Fibroblast of pulmonary artery (primary cell): ENCODE measurements at places on chromosomes 3 and 15.
A peak's percentile ranks its signal among the peaks of the same experiment; 100 is the strongest.

GRCh38 chr15:74322558-74323180 is 44.8 kb downstream of the CYP11A1 start:
- peak; percentile 72 for DNase-seq

- DNase-seq: peak; percentile 5
These were observed 154.8 kb upstream of the TTC14 start for GRCh38 chr3:180447136-180447535.

GRCh38 chr3:11558918-11559815 is 84.5 kb downstream of the VGLL4 start:
- no peak for DNase-seq

DNA sequence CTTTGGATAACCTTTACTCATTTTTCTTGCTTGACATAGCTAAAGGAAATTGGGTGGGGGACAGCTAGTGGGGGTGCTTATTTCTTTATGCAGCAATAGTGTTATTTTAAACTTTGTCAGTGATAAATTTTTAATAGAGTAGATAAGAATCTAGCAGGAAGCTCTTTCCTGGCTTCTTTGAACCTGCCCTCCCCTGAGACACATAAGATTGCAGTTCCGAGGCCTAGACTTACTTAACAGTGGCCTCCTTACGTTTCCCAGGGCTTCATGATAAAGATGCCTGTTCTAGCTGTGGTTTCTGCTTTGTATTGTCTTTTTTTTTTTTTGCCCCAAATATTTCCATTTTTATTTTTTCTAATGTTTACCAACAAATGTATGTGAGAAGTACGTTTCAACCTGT is 170.1 kb downstream of the VPS8 start:
- no peak for DNase-seq

DNA sequence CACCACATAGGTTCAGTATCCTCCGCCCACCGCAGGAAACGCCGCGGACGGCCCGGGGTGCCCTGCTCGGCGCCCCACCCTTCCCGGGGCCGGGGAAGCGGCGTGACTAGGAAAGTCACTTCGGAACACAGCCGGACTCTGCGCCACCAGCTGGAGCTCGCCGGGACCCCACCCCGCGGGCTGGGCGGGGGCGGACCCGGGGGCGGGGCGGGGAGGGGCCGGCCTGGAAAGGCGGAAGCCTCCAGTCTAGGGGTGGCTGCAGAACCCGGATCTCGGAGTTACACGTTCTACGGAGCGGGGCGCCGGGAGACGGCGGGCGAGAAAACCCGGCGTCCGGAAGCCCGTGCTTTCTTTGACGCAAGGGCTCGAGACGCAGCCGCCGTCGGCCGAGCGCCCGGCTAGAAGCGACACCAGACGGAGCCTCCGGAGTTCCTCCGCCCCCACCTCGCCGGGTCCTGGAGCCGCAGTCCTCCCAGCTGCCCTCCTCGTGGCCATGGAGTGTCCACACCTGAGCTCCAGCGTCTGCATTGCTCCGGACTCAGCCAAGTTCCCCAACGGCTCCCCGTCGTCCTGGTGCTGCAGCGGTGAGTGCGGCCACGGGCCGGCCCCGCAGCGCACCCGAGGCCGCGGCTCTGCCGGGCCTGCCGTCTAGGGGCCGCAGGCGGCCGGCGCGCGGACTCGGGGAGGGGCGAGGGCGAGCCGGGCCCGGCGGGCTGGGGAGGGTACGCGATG is at the start of gene USP3:
TSS of gene USP3 (plus strand) at position 347 of the 732 bp plus-strand sequence. CDS start at position 494, 147 bp downstream.
- peak; percentile 97 for DNase-seq

GRCh38 chr3:32132706-32133105 is 26.3 kb downstream of the GPD1L start:
- no peak for DNase-seq

DNA sequence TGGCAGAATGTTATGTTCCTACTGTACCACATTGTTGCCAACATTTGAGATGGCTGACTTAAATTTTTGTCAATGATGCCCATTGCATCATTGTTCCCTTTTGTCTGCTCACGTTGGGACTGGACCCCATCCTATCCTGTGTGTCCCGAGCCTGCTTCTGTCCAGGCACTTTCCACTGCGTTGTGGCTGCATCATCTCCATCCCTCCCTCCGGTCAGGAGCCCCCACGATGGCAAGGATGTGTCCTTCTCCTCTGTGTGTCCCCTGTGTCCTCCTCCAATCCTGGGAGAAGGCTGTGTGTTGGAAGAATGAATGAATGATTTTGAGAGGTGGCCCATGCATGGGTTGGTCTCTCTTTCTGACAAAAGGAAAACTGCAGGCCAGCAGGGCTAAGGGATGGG is 19.4 kb upstream of the MRPS22 start:
- no peak for DNase-seq

DNA sequence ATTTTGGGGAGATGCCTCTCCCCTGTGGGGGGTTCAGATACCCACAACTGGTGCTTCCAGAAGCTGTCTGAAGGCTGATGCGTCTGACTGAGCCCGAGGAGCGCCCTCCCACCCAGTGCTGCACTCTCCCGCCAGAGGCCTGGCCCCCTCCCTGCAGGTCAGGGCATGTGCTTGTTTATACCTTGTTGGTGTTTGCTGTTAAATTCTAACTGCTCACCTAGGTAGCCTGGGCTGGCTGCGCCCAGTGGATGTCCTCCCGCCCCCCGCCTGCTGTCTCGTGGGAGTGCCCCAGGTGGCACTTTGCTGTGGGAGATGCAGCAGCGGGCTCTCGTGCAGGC is 12.9 kb downstream of the KLF13 start:
- DNase-seq: no peak

- no peak for DNase-seq
These were observed 6.4 kb downstream of the TMIE start for GRCh38 chr3:46707601-46708011.

GRCh38 chr3:114089675-114090074 is 33.1 kb downstream of the QTRT2 start:
- DNase-seq: no peak

GRCh38 chr3:168990134-168990533 is 673.4 kb downstream of the MECOM start:
- DNase-seq: peak; percentile 58

GRCh38 chr3:120449701-120450599 is 842 bp downstream of the FSTL1 start:
- DNase-seq: peak; percentile 67

DNA sequence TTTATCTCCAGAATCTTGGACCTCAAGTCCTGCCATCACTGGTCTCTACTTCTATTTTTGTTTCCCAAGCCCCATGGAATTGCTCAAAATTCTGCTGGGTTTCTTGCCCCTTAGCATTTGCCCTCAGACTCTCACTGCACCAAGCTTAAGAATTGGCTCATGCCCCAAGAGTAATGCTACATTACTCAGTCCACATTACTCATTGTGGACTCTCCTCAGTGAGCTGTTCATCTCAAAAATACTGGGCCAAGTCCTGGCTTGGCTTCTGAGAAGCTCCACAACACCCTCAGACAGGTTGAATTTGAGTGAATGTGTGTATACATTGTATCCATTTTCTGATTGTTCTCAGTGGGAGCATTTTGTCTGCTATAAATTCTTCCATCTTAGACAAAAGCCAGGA is 364.4 kb upstream of the ARHGEF26 start:
- DNase-seq: peak; percentile 34

GRCh38 chr3:129413687-129414506 is 14.5 kb downstream of the EFCAB12 start:
- DNase-seq: peak; percentile 97

GRCh38 chr3:141346007-141346406 is 22.3 kb upstream of the ZBTB38 start:
- no peak for DNase-seq

DNA sequence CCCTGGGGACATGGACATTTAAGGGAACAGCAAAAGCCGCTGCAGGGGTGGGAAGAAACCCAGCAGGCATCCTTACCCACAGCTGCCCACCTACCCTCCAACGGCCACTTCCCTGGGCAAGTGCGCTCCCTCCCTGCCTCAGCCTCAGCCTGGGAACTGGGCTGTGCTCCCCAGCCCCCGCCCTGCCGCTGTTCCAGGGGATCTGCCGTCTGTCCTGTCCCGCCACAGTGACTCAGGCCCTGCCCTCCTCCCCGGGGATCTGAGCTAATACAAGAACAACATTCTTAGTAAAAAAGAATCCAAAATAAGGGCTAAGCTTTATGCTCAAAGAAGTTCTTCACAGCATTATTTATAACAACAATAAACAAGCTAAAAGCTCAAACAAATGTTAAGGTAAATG is 7.4 kb upstream of the IQSEC1 start:
- DNase-seq: no peak

- peak; percentile 21 for DNase-seq
These were observed 33.3 kb downstream of the GLB1 start for GRCh38 chr3:33063651-33064051.

DNA sequence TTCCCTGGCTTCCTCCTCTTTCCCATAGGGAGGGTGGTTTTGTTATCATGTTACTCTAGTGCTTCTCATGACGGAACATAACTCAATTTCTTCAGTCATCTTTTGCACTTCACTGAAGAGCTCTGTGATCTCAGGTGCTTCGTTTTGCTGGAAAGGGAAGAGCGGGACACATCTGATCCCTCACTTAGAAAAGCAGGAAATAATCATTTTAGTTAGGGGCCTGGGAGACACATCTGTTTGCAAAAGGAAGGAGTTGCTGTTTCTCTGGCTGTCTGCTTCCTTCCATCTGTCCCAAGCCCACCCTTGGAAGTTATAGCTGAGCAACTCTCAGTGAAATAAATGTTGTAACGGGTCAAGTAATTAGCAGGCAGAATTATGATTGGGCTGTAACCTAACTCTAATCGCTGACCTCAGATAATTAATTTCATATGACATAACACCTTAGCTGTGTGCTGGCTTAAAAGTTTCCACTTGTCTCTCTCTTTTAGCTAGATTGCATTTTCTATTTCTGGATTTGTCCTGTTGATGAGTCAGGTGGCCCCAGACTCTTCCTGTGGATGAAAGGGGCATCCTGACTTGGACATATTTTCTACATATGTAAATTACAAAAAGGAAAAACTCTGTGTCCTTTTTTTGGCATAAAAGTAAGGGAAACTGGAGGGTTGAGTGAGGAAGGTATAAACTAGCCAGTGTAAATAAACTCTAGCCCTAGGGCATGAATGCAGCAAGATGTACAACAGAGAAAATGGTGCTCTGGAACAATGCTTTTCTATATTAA is 11.0 kb upstream of the FILIP1L start:
- DNase-seq: no peak
